ENCODE measurements at places on chromosomes 6 and 20.

DNA sequence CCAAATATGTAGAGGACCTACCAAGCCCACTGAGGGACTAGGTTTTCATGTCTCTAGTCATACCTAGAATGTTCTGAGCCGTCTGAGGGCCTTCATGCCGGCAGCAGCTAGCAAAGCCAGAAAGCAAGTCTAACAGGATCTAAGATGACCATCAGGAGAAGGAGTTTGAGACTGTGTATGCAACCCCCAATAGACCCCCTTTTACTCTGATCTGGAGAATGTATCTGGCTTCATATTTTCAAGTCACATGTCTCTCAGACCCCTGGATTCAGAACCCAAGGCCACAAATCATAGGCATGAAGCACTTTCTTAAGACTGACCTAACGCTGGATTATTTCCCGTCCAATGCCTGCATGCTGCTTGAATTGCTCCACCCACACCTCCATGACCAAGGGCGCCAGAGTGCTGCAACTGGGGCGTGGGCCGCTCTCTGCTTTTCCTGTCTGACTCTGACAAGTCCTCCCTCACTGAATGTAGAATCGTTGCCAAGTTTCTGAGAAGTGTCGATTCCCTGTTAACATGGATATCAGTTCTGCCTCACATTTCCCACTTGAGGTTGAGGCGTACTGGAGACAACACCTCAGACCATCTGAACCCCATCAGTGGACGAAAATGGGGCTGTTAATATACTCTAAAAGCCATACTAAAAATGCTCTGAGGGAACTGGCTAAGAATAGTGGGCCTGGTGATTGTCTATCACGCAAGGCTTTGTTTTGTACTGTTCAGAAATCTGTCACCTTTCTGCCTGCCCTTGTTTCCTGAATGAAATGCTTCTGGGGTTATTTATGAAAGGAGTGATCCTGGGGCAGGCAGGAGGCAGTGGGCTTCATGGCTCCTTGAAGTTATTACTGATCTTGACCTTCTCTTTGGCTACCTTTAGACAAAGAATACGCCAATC lies 23.9 kb upstream of the ASXL1 start:
- DNase-seq: no peak

DNA sequence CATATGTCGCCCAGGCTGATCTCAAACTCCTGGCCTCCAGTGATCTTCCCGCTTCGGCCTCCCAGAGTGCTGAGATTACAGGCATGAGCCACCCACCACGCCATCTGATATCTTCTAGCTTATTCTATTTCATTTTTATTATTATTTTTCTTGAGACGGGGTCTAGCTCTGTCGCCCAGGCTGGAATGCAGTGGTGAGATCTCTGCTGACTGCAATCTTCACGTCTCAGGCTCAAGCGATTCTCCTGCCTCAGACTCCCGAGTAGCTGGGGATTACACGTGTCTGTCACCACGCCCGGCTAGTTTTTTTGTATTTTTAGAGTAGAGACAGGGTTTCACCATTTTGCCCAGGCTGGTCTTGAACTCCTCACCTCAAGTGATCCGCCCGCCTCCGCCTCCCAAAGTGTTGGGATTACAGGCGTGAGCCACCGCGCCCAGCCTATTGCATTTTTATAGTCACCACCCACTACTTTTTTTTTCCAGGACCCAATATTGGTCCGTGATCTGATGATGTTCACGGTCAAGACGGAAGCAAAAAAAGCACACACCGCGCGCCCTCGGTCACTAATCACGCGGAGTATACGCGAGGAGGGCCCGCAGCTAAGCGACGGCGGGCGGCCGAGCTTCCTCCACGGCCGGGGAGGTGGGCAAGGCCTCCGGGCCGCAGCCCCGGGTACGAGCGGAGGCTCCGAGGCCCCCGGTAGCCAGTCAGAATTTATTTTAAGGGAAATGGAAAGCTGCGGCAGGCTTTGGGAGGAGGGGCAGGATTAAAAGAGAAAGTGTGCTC lies 1.1 kb upstream of the LSM14B start:
- no peak for DNase-seq

DNA sequence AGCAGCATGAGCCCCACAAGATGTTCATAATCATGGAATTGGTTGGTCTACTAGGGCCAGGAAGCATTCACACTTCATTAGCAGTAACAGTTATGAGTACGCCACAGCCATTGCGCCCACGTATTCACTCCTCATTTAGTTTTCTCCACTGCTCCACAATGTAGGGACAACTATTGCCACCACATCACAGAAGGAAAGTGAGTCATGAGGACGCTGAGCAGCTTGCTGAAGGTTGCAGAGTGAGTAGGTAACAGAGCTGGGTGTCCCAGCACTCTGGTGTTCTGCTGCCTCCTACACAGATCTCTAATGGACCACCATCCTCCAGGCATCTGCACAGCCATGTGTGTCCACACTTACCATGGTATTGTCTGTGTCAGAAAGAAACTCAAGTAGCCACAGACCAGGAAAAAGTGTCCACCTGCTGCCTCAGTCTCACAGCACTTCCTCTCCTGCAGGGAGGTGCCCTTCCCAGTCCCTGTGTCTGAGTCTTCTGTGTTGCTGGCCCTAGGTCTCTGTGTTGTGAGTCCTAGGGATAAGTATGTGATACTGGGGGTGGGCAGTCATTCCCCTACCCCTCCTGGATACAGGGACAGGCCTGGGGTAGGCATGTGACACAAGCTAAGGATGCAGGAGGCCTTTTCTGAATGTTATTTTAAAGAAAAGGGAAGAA lies 103.9 kb downstream of the TTLL2 start:
- DNase-seq: no peak

GRCh38 chr6:124205921-124206320 lies 402.3 kb downstream of the NKAIN2 start:
- DNase-seq: no peak

- DNase-seq: no peak
Measured at GRCh38 chr20:58790454-58790853, 60.2 kb downstream of the GNAS-AS1 start.

DNA sequence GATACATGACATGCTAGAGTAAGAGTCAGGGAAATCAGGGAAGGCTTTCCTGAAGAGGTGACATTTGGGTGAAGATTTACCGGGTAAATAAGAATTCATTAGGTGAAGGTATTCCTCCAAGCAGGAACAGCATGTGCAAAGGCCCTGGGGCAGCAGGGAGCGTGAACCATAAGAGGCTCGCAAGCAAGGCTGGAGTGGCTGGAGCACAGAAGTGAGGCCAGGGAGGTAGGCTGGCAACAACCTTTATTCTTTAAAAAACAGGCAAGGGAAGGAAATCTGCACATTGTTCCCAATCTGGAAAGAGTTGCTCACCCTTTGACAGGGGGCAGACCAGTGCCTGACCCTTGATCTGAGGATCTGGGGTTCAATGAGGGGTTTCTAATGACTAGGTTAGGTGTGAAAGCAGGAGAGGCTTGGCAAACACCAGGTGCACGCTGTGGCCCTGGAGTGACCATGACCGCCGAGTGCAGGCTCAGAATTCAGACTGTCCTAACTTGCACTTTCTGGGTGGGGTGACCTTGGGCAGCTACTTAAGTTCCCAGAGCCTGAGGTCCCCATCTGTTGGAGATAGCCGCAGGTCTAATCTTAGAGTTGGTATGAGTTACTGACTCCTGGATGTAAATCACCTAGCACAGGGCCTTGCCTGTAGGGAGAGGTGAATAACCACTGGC lies 1.9 kb downstream of the KIAA1755 start:
- no peak for DNase-seq

DNA sequence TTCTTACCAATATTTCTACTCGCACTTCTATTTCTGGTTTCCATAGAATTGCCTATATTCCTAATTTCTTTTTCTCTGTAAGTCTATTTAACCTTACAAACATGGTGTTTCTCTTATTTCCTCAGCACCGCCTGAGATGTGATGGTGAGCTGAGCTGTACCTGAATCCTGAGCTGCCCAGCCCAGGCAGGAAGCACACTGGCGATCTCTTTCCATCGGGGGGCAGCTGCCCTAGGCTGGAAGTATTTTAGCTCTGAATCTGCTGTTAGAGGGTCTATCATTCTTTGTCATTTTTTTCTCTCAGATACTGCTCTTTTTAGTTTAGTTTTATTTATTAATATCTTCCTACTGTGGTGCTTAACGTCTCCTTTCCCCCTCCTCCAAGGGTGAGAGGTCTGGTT lies 173.4 kb upstream of the SLC35B3 start:
- DNase-seq: no peak

DNA sequence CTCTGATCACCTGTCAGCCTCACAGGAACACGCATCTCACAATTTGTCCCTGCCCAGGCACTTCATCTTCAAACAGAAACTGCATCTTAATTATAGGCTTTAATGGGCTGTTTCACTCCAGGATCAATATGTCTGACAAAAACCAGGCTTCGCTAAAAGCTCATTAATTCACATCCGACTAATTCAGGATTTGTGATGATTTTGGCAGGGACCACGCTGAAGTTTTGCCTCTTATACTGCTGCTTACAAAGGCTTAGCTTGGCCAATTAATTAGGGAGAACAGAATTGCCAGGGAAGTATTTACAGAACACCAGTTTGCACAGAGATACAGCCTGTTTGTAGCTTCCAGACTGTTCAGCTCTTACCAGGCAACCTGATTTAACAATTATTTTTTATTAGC lies 541.0 kb upstream of the SPTLC3 start:
- DNase-seq: no peak

- DNase-seq: peak; percentile 57
Measured at GRCh38 chr6:113306552-113307145, 550.5 kb upstream of the MARCKS start.

- DNase-seq: no peak
Measured at GRCh38 chr6:134539865-134540323, 222.0 kb upstream of the SGK1 start.

GRCh38 chr6:84681693-84682326 lies 82.6 kb downstream of the TBX18 start:
- DNase-seq: no peak

DNA sequence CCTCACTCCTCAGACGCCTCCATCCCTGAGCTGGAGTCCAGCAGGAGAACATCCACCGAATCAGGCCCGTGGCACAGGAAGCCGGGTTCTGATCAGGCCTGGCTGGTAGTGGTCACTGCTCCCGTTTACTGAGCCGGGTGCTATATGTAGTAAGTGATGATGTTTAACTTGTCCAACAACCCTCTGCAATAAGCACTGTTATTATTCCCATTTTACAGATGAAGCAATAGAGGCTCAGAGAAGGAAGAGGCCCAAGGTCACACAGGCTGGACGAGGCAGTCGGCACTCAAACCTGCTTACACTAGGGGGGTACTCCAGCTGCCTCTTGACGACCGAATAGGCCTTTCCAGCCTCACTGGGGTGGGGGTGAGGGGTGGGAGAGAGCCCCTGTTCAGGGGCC lies 14.3 kb upstream of the VSTM2L start:
- DNase-seq: no peak

GRCh38 chr6:22363714-22364239 lies 66.9 kb upstream of the PRL start:
- DNase-seq: no peak

DNA sequence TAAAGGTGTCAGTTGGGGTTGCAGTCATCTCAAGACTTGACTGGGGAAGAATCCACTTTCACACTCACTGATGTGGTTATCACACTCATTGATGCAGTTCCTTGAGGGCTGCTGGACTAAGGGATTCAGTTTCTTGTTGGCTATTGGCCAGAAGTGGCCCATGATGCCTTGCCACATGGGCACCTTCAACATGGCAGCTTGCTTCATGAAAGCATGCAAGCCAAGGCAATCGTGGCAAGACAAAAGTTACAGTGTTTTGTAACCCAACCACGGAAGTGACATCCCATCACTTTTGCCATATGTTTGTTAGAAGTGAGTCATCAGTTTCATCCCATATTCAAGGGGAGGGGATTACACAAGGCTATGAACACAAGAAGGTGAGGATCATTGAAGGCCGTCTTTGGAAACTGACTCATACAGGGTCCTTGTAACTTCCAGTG lies 3.8 kb upstream of the RANBP9 start:
- DNase-seq: peak; percentile 37

GRCh38 chr6:53154071-53154470 lies 5.4 kb upstream of the GCM1 start:
- DNase-seq: no peak

All from GM12878 (cell line).